ENCODE measurements at places on chromosomes 11 and 22. TPM values are rescaled to one million over a fixed set of nuclear protein-coding genes. Genes with fewer than 3 reads are reported as not detected.

- DNase-seq: no peak
- no peaks in the 10 kb centered on the region for H3K27me3 ChIP-seq
- H3K27ac ChIP-seq: no peak overlapping the region
- no peaks in the 10 kb centered on the region for H3K36me3 ChIP-seq
- no peak overlapping the region for H3K4me3 ChIP-seq
- H3K4me1 ChIP-seq: no peaks in the 10 kb centered on the region
These were observed 66.1 kb downstream of the RBMXL2 start for GRCh38 chr11:7154881-7155361.

- DNase-seq: no peak
- no peak overlapping the region for H3K27ac ChIP-seq
- peaks cover 71% of the 10 kb centered on the region for H3K27me3 ChIP-seq
- peaks cover 9% of the 10 kb centered on the region for H3K4me1 ChIP-seq
These were observed 58.3 kb downstream of the CYTH4 start for GRCh38 chr22:37340331-37341262.

GRCh38 chr22:19607192-19608002 is 83.2 kb upstream of the CLDN5 start:
- H3K27me3 ChIP-seq: no peaks in the 10 kb centered on the region
- H3K4me3 ChIP-seq: no peak overlapping the region

OVOL1 gene
- 0.47 TPM for total RNA-seq

NXPE4 gene
- not detected for total RNA-seq

CARD16 gene
- total RNA-seq: 33.9 TPM
